ENCODE measurements at places on chromosomes 2 and 18. TPM values are rescaled to one million over a fixed set of nuclear protein-coding genes. Genes with fewer than 3 reads are reported as not detected.

SNORC gene
- total RNA-seq = 1.2 TPM

GRCh38 chr2:223784221-223784772, 53.1 kb downstream of the AP1S3 start:
- DNase-seq = no peak

MROH2A gene
- not detected for total RNA-seq

DNA sequence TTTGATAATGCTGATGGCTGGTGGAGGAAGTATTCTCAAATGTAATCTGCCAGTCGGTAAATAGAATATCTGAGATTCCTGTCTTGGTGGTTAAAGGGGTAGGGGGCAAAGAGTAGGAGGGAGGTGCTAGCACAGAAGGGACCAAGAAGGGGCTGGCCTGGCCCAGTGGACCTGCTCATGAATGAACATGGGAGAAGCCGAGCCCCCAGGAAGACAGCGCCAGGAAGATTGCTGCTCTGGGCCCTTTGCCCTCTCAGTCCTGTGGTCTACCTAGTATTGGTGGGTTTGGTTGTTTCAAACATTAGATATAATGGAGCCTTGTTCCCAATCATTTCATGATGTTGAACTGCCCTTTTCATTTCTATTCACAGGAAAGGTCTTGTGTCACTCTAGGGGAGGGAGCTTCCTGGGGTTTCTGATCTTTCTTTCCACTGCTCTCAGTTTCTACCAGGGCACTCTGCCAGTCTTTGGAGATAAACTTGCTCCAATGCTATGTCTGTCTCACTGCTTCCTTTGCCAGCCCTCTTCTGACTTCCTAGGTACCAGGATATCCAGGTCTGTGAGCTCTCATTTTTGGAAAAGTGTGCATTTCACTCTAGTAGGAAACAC, 5.3 kb upstream of the MOCOS start:
- DNase-seq = no peak

CHRNG gene
- not detected for total RNA-seq

- DNase-seq = no peak
These were observed 23.4 kb downstream of the ACSL3 start for GRCh38 chr2:222884114-222884771.

GRCh38 chr18:10544093-10544748, 18.4 kb downstream of the NAPG start:
- no peak for DNase-seq

- no peak for DNase-seq
These were observed 191.7 kb downstream of the ANAPC1 start for GRCh38 chr2:111692311-111692710.

TUBB8B gene
- total RNA-seq = not detected

KLF11 gene
- 26.7 TPM for total RNA-seq

DNA sequence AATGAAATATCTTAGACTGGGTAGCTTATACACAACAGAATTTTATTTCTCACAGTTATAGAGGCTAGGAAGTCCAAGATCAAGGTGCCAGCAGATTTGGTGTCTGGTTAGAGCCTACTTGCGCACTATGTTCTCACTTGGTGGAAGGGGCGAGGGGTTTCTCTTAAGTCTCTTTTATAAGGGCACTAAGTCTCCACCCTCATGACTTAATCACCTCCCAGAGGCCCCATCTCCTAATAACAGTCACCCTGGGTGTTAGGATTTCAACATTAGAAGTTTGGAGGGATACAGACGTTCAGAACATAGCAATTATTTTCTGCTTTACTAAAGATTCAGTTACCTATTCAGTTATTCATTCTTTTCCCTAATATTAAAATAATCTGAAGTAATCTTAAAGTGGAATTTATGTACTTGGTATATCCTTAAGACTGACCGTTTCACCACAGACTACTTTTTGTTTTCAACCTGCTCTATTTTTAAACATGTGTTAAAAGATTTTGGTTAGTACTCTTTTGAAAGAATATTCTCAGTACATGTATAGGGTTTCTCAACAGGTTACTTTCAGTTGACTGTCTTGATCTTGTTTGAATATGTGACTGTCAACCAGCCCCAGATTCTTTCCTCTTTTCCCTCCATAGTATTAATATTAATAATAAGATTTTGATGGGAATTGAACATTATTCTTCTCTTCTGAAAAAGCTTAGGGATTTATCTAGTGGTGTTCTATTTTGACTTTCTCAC, 130.0 kb downstream of the TAF4B start:
- no peak for DNase-seq

GRCh38 chr2:13652531-13653313, 936.0 kb downstream of the TRIB2 start:
- no peak for DNase-seq

DNA sequence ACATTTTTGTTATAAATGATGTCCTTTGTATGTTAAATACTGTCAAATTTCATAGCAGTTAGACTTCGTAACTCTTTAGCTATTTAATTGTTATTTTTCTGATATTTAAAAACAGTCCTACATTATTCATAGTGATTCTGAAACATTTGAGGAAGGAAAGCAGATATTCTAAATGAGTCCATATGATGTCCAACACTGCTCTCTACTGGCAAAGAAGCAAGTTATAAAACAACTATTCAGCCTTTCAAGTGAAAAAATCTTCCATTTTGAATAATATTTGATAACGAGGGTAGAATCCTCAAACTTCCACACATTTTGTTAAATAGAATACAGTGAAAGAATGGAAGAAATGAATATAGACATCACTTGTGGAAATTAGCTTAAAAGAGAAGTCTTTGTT, 220.8 kb downstream of the GULP1 start:
- no peak for DNase-seq

DNA sequence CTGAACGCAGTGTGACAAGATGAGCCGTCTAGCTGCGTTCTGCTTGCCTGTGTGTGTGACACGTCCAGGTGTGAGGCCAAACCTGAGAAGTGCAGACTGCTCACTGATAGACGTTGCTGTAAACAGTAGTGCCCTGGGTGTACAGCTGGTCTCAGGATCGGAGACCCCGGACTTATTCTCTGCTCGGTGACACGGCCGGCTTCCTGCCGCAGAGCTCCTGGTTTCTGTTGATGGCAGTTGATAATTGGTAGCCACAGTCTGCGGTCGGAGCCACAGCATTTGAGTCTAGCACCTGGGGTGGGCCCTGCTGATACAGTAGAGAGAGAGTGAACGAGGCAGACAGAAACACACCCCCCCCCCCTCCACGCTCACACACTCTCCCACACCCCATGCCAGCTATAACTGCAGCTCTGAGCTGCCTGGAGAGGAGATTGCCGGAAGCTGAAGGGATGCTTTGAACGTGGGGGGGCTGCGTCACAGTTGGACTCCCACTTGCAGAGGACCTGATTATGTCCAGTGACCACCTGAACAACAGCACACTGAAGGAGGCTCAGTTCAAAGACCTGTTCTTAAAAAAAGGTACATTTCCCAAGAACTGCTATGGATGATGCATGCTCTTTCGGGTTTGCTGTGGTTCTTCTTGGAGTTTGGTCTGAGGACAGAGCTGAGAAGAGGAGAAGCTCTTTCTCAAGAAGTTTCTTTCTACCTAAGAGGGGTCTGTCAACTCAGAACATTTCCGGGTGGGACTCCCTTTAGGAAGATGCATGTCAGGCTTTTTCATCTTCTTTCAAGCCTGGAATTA, 114.0 kb downstream of the FAM210A start:
- peak; percentile 39 for DNase-seq

- no peak for DNase-seq
These were observed 5.1 kb upstream of the MBD2 start for GRCh38 chr18:54229421-54230059.

GRCh38 chr2:206915121-206915520, 24.2 kb upstream of the CPO start:
- peak; percentile 13 for DNase-seq

- no peak for DNase-seq
These were observed 245.8 kb downstream of the SOX11 start for GRCh38 chr2:5937851-5938565.

EGR4 gene
- total RNA-seq = 0.14 TPM

- DNase-seq = no peak
These were observed 59.5 kb downstream of the DCDC2C start for GRCh38 chr2:3762771-3763447.

CFAP221 gene
- not detected for total RNA-seq

IL1RN gene
- total RNA-seq = 0.58 TPM

GRCh38 chr2:239238381-239238780, 162.4 kb downstream of the HDAC4 start:
- DNase-seq = no peak

DNA sequence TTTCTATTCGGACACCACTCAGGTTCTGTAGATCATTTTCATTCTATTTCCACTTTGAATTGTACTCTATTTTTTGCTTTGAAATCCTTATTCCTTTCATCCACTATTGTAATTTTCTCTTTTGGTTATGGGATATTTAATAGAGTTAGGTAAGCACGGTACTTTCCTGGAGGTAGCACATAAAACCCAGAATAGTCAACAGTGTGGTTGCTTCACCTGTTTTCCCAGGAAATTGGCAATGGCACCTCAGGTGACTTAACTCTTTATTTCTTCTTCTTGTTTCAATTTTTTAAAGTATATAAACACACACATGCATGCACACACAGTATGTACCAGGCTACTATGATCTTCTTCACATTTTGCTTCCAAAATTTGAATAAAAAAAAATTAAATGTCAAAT, 682.0 kb upstream of the TMEFF2 start:
- no peak for DNase-seq

DNA sequence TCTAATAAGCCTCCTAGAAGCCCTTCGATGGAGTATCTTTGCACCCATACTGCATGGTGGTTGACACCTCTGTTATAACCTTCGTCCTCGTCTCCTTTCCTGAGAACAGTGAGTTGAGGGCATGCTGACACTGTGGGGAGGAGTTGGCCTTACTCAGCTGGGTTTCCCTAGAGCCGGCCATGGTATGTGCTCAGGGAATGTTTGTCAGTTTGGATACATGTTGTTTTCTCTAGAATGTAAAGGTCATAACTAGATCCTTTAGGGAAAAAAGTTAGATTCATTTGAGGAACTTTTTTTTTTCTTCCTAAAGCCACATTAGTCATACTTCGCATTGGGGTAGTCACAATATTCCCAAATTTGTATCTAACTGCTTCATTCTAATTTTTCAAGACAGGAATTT, 106.0 kb upstream of the FOSL2 start:
- no peak for DNase-seq

GRCh38 chr2:191878548-191879279, 31.8 kb upstream of the CAVIN2 start:
- no peak for DNase-seq

DNA sequence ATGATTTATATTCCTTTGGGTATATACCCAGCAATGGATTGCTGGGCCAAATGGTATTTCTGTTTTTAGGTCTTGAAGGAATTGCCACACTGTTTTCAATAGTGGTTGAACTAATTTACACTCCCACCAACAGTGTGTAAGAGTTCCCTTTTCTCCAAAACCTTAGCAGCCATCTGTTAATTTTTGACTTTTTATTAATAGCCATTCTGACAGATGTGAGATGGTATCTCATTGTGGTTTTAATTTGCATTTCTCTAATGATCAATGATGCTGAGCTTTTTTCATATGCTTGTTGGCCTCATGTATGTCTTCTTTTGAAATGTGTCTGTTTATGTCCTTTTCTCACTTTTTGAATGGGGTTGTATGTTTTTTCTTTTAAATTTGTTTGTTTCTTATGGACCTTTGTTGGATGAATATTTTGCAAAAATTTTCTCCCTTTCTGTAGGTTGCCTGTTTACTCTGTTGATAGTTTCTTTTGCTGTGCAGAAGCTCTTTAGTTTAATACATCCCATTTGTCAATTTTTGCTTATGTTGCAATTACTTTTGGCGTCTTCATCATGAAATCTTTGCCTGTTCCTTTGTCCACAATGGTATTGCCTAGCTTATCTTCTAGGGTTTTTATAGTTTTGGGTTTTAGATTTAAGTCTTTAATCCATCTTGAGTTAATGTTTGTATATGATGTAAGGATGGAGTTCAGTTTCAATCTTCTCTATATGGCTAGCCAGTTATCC, 119.7 kb upstream of the XIRP2 start:
- DNase-seq = no peak

TMEM163 gene
- 0.14 TPM for total RNA-seq

DNA sequence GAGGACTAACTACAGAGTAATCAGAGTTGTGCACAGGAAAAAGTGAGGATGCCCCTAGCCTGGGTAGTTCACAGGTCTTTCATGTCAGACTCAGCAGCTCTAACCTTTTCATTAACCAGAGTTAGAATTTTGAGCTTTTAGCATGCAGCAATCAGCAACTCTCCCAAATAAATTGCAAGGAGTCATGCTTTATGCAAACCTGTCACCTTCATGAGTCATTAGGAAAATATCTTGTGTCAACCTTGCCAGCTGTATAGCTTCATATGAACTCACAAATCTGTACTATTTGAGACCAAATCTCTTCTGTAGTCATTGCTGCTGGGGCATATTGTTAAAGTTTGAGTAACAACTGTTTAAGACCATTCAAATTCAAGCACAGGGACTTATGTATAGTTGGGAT, 382.3 kb upstream of the NT5C1B start:
- no peak for DNase-seq

GRB14 gene
- not detected for total RNA-seq

GRCh38 chr2:240889601-240890560, 6.1 kb downstream of the MAB21L4 start:
- DNase-seq = no peak

ONECUT2 gene
- total RNA-seq = not detected

DNA sequence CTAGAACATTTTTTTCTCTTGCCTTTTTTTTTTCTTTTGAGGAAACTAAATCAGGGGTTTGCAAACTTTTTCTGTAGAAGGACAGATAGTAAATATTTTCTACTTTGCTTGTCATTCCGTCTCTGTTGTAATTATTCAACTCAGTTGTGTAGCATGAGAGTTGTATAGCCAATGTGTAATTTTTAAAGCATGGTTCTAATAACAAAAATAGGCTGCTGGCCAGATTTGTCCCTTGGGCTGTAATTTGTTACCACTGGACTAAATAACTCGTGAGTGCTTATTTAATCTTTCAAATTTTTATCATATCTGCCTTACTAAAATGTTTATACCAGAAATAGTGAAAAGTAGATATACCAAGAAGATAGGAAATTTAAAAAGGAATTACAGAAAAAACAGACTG, 43.0 kb downstream of the CCDC148 start:
- no peak for DNase-seq

GRCh38 chr2:41216978-41217377, 765.1 kb upstream of the SLC8A1 start:
- DNase-seq = no peak

- DNase-seq = no peak
These were observed 322.2 kb downstream of the RDH14 start for GRCh38 chr2:18238209-18238608.

DNA sequence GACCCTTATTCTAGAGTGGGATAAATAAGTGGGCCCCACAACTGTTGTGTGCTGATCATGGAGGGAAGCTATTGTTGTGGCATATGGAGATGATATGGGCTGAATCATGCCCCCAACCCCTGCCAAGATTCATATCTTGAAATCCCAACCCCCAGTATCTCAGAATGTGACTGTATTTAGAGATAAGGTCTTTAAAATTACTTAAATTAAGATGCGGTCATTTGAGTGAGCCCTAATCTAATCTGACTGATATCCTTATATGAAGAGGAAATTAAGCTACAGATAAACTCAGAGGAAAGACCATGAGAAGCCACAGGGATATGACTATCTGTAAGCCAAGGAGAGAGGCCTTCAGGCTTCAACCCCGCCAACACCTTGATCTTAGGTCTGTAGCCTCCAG, 188.3 kb upstream of the RND3 start:
- DNase-seq = no peak

ELOA2 gene
- total RNA-seq = not detected
